ENCODE measurements at places on chromosomes 12 and 14.

DNA sequence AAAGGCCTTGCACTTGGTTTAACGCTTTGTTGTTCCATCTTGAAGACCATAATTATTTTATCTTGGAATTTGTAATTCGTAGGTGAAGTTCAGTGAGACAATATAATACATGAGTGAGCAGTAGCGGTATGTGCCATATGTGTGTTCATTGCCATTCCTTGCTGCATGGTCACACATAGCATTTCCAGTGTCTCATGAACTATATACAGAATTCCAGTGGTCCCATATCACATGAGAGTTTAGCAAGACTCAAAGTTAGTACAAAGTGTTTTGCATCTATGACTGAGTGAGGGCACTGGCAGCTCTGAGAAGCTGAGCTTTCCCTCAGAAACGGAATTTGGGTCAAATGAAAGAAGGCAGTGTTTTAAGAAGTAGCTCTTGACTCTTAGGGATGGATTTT is 359.8 kb downstream of the FOXG1 start:
- no peaks in the 10 kb centered on the region for H3K27me3 ChIP-seq
- no peak overlapping the region for H3K27ac ChIP-seq
- no peaks in the 10 kb centered on the region for H3K36me3 ChIP-seq
- H3K4me1 ChIP-seq: no peaks in the 10 kb centered on the region
- DNase-seq: no peak
- H3K4me3 ChIP-seq: no peak overlapping the region

DNA sequence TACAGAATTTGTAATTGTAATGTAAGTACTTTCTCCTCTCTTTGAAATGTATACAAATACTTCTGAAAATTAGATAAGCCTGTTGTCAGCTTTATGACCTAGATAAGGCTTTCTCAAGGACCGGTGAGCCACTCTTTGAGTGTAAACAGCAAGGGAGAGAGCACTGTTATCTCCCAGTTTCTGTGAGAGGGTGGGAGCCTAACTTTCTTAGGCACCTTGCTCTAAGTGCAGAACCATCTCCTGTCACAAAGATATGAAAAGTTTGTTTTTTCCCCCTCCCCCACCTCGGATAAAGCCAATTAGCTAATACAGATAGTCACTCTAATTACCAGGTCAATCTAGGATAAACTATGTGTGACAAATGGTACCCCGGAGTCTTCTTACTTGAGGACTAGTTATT is 35.8 kb downstream of the CAPS2 start:
- H3K27me3 ChIP-seq: no peaks in the 10 kb centered on the region
- DNase-seq: no peak
- no peaks in the 10 kb centered on the region for H3K4me1 ChIP-seq

- no peak overlapping the region for H3K4me3 ChIP-seq
- H3K36me3 ChIP-seq: no peaks in the 10 kb centered on the region
- H3K27me3 ChIP-seq: peaks cover 45% of the 10 kb centered on the region
These were observed 4.8 kb downstream of the FAM222A start for GRCh38 chr12:109718390-109718789.

- H3K27ac ChIP-seq: no peak overlapping the region
- H3K4me1 ChIP-seq: no peaks in the 10 kb centered on the region
- H3K36me3 ChIP-seq: no peaks in the 10 kb centered on the region
- no peak for DNase-seq
These were observed 156.6 kb downstream of the DAD1 start for GRCh38 chr14:22432348-22432976.

DNA sequence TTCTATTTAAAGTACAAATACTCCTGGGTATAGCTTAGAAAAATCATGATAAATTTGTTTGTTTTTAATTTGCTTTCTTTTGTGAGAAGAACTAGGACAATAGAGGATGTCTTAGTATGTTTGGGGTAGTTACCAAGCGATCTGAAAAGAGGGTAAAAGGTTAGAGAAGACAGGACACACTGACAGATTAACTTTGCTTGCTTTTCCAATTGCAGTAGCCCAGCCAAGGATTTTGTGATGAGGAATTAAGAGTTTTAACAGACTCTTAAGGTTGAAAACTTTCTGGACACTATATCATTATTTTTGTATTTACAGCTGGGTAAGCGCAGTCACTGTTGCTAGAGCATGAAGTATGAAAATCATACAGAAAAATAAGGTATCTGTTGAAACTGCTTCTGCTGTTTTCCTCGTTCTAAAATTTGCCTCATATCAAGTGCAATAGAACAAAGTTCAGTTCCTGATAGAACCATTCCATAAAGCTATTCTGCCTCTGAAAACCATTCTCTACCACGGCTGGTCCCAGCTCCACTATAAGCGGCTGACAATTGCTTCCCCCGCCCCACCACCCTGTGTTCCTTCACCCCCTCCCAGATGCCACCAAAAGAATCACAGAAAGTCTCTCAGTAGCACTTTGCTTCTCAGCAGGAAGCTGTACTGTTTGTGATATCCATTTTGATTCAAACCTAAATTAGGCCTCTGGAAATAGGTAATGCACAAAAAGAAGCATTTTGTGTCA is 413.4 kb downstream of the BCAT1 start:
- no peaks in the 10 kb centered on the region for H3K27me3 ChIP-seq
- H3K27ac ChIP-seq: no peak overlapping the region
- no peaks in the 10 kb centered on the region for H3K4me1 ChIP-seq

- DNase-seq: no peak
- H3K27me3 ChIP-seq: peaks cover 19% of the 10 kb centered on the region
These were observed 11.9 kb upstream of the TNFAIP2 start for GRCh38 chr14:103111232-103111868.

DNA sequence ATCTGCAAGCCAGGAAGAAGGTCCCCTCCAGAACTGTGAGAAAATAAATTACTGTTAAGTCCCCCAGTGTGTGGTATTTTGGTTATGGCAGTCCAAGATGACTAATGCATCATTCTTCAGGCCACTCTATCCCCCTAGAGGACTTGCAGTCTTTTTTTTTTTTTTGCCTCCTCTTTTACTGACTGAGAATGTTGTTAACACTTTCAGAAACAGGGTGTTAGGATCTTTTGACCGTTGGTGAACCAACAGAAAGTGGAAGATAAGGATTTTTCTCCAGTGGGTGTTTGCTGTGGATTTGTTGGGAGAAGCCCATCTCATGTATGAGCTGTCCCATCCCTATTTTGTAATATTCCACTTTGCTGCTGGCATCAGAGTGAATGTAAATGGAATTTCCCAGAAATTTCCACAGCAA is 37.8 kb downstream of the MARK3 start:
- no peak overlapping the region for H3K4me3 ChIP-seq
- H3K27me3 ChIP-seq: no peaks in the 10 kb centered on the region
- H3K27ac ChIP-seq: peak overlapping the region; percentile 37
- H3K4me1 ChIP-seq: peaks cover 66% of the 10 kb centered on the region
- H3K36me3 ChIP-seq: peaks cover 70% of the 10 kb centered on the region

GRCh38 chr14:100149851-100150611 is 9.4 kb downstream of the DEGS2 start:
- H3K4me3 ChIP-seq: no peak overlapping the region
- no peaks in the 10 kb centered on the region for H3K27me3 ChIP-seq
- H3K4me1 ChIP-seq: peaks cover 26% of the 10 kb centered on the region
- DNase-seq: no peak
- H3K36me3 ChIP-seq: peaks cover 1% of the 10 kb centered on the region
- no peak overlapping the region for H3K27ac ChIP-seq

DNA sequence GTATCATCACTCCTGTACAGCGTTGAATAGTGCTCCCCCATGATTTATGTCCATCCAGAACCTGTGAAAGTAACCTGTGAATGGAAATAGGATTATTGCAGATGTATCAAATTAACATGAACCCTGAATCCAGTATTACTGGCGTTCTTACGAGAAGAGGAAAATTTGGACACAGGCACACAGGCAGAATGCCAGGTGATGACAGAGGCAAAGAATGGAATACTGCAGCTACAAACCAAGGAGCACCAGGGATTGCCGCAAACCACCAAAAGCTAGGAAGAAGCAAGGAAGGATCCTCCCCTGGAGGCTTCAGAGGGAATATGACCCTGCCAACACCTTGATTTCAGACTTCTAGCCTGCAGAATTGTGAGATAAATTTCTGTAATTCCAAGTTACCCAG is 113.5 kb upstream of the EGLN3 start:
- DNase-seq: no peak
- no peak overlapping the region for H3K4me3 ChIP-seq
- H3K27me3 ChIP-seq: peaks cover 19% of the 10 kb centered on the region
- no peak overlapping the region for H3K27ac ChIP-seq

DNA sequence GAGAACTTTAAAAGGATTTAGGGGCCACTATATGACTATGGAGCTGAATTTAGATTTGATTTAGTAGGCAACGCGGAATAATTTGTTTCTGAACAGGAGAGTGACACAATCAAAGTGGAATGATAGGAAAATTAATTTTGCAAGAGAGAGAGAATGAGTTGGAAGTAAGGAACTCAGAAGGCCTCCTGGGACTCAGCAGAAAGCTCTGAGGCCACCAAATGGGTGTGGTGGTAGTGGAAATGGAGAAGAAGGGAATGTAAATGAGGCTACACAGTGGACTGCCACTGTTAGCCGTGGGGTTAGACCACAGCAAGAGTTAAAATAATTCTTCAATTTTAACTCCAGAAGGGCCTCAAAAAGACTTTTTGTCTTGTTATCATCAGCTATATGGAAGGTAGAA is 102.7 kb downstream of the LRRK2 start:
- no peak for DNase-seq
- no peaks in the 10 kb centered on the region for H3K27me3 ChIP-seq
- H3K4me1 ChIP-seq: no peaks in the 10 kb centered on the region
- no peak overlapping the region for H3K4me3 ChIP-seq
- H3K27ac ChIP-seq: no peak overlapping the region

DNA sequence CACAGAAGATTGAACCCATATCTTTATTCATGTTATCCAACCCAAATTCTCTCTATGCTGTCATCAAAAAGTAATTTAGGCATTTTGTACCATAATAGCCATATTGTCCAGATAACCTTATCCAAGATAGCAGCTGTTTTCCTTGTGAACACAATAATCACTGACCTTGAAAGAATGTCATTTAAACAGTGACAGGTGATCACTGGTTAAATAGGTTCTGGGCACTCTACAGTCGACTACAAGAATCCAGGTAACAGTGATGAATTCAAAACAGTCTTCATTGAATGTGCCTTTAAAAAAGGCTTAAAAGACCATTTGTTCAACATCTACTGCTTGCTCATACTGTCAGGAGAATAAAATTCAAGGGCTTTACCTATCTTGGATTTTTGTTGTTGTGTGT is 4.6 kb upstream of the SPX start:
- H3K36me3 ChIP-seq: peaks cover 27% of the 10 kb centered on the region
- peaks cover 3% of the 10 kb centered on the region for H3K27me3 ChIP-seq

DNA sequence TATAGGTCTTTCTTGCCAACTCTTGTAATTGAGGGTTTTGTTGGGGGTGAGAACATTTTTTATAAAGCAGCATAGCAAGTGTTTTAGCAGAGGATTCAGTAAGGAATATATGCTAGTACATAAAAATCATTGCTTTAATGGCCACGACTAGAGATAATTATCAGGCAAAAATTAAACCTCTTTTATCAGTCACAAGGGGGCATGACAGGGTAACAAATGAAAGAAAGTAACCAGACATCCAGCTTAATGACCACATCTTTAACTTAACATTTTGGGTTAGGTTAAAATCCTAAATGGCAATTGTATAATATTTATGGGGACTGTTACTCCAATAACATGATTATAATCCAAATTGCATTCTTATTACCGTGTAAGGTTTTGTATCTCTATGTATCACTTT is 119.6 kb downstream of the LRRIQ1 start:
- no peak overlapping the region for H3K4me3 ChIP-seq
- no peak for DNase-seq
- no peaks in the 10 kb centered on the region for H3K27me3 ChIP-seq
- no peak overlapping the region for H3K27ac ChIP-seq
- H3K36me3 ChIP-seq: no peaks in the 10 kb centered on the region

DNA sequence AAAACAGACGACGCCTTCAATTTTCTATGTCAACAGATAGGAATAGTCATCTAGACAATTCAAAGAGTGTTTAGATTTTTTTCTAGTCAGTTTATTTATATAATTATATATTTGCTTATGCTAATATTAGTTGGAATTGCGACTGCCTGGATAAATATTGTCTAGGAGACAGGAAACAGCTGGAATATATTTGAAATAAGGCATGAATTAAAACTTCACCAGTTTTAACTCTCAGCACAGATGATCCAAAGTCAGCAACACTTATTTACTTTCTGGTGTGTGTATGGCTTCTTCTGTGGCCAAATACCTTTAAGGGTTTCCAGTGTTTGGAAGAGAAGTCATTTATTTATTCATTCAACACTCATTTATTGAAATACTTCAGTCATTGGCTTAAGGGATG is 1215.4 kb upstream of the USP15 start:
- H3K27ac ChIP-seq: no peak overlapping the region
- no peaks in the 10 kb centered on the region for H3K27me3 ChIP-seq
- H3K4me1 ChIP-seq: no peaks in the 10 kb centered on the region
- DNase-seq: no peak
- H3K4me3 ChIP-seq: no peak overlapping the region
- H3K36me3 ChIP-seq: no peaks in the 10 kb centered on the region

GRCh38 chr12:132488127-132489077 is 1.5 kb upstream of the FBRSL1 start:
- H3K27ac ChIP-seq: peak overlapping the region; percentile 84
- H3K4me3 ChIP-seq: peak overlapping the region; percentile 75
- peaks cover 22% of the 10 kb centered on the region for H3K36me3 ChIP-seq
- no peaks in the 10 kb centered on the region for H3K27me3 ChIP-seq
- H3K4me1 ChIP-seq: peaks cover 55% of the 10 kb centered on the region

DNA sequence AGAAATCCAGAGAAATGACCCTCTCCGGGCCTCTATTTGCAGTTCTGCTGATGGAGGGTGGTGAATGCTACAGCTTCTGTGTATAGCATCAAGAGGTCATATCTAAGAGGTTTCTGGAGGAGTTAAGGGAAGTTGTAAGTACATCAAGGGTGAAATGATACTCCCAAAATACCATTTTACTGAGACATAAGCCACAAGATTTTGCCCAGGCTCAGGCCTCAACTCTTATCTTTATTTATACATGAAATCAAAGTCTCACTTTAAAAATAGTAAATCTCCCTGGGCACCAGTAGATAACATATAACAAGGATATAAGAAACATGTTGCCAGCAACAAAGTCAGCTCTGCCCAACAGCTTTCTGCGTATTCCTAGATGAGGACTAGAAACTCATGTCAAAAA is 40.4 kb downstream of the NIN start:
- H3K27ac ChIP-seq: peak overlapping the region; percentile 75
- peaks cover 92% of the 10 kb centered on the region for H3K4me1 ChIP-seq
- peaks cover 73% of the 10 kb centered on the region for H3K36me3 ChIP-seq
- no peaks in the 10 kb centered on the region for H3K27me3 ChIP-seq

GRCh38 chr12:46050805-46051204 is 60.4 kb upstream of the SCAF11 start:
- no peak overlapping the region for H3K4me3 ChIP-seq
- no peaks in the 10 kb centered on the region for H3K4me1 ChIP-seq
- DNase-seq: no peak
- H3K27me3 ChIP-seq: peaks cover 14% of the 10 kb centered on the region
- no peak overlapping the region for H3K27ac ChIP-seq
- no peaks in the 10 kb centered on the region for H3K36me3 ChIP-seq

DNA sequence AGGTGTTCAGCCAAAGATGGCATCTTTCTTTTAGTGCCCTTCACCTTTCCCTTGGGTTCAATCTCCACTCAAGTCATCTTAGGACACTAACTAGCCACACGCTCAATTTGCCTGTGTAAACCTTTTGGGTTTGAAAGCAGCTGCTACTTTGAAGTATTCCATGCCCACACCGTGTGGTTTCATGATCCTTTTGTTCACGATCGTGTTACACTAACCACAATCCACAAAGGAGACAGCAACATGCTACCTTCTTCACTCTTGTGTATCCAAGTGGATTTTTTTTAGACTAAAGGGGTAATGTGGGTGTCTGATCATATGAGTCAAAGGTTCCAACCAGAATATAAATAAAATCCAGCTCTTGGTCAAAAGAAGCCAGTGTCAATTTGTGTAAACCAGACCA is 122.7 kb upstream of the FAR2 start:
- H3K27ac ChIP-seq: no peak overlapping the region
- no peaks in the 10 kb centered on the region for H3K27me3 ChIP-seq
- no peak overlapping the region for H3K4me3 ChIP-seq
- peaks cover 17% of the 10 kb centered on the region for H3K4me1 ChIP-seq
- H3K36me3 ChIP-seq: no peaks in the 10 kb centered on the region
